ENCODE measurements at places on chromosomes 3 and 15. TPM values are rescaled to one million over a fixed set of nuclear protein-coding genes. Genes with fewer than 3 reads are reported as not detected.

HES1 gene
- total RNA-seq, result 43.4 TPM

LACTB gene
- 23.1 TPM for total RNA-seq

ANKRD63 gene
- total RNA-seq, result not detected

ACP3 gene
- total RNA-seq, result 13.6 TPM

PCOLCE2 gene
- 9.4 TPM for total RNA-seq

ANKUB1 gene
- total RNA-seq, result not detected

STAC gene
- total RNA-seq, result 19.1 TPM

TGM4 gene
- not detected for total RNA-seq

LZTFL1 gene
- total RNA-seq, result 31.7 TPM
